GM04503 (cell line): ENCODE measurements at places on chromosomes 6 and 20.

GRCh38 chr6:141288947-141289346 lies 843.8 kb upstream of the GJE1 start:
- no peak for DNase-seq

DNA sequence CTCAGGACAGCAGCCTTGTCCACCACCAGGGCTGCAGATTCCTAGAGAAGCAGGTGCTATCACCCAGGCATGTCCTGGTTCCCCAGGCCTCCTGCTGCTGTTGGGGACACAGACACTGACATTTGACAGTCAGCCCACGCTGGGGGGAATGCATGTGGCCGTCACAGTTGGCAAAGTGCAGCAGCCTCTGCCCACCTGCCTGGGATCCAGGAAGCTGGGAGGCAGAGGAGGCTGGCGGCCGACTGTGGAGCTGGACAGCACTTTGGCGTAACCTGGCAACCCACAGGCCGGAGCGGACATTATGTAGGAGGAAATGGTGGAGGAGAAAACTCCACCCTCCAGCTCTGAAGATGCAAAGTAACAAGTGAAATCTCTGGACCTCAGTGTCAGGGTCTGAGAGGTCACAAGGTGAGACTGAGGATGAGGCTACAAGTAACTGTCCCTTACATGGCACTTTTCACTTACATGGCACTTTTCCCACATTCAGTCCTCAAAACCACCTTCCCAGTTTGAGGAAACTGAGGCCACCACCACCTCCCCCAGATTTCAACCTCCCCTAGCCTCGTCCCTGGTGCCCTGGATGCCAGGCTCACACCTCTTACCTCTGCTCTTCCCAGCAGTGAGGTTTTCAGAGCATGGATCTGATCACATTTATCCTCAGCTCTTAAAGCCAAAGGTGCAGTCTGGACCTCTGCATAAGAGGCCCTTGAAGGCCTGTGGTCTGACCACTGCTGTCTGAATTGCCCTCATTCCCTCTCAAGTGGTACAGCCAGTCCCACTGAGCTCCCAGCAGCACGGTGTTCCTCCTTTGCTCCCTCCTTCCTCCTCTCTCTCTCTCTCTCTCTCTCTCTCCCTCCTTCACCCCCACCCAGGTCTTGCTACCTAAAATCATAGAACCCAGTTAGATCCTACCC lies 8.7 kb downstream of the MAP1LC3A start:
- no peak for DNase-seq

- DNase-seq, result no peak
These were observed 73.2 kb downstream of the INSM1 start for GRCh38 chr20:20440886-20441658.

DNA sequence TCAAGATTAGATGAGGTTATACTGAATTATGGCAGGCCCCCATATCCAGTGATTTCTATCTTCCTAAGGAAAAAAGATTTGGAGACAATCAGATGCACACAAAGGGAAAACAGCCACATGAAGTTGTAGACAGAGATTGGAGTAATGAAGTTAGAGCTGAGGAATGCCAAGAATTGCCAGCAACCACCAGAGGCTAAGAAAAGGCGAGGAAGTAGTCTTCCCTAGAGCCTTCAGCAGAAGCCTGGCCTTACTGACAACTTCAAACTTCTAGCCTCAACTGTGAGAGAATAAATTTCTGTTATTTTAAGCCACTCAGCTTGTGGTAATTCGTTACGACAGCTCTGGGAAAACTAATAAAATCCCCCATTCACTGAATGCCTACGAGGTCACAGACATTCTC lies 473.9 kb downstream of the COL12A1 start:
- peak; percentile 66 for DNase-seq

DNA sequence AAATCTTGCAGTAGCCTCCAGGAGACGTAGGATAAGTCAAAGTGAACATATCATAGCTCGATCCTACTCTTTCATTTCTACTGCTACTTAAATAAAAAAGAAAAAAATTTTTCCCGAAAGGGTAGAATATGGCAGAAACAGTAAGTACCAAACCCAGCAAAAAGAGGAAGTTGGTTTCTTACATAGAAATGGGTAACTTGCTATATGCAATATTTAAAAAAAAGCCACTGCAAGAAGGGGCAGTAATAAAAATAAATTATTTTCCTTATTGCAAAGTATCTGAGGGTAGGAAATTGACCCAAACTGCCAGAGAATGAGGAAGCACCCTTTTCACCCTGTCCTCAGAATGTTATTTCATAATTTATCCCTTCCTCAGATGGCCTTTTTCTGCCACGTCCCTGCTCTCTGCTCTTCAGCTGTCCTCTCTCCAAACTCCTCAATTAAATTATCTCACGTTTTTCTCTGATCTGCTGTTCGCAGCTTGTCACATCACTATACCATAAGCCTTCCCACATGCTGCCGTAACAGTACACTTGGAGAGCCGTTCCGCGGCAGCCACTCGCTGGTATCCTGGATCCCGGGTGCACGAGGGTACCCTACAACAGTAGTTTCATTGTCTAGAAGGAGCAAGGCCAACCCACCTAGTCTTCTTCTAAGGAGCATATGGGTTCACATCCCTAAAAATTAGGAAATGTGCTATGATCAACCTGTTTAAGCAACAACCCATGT lies 149.6 kb downstream of the BACH2 start:
- no peak for DNase-seq

- no peak for DNase-seq
These were observed 50.5 kb downstream of the KCNK5 start for GRCh38 chr6:39178804-39179203.

DNA sequence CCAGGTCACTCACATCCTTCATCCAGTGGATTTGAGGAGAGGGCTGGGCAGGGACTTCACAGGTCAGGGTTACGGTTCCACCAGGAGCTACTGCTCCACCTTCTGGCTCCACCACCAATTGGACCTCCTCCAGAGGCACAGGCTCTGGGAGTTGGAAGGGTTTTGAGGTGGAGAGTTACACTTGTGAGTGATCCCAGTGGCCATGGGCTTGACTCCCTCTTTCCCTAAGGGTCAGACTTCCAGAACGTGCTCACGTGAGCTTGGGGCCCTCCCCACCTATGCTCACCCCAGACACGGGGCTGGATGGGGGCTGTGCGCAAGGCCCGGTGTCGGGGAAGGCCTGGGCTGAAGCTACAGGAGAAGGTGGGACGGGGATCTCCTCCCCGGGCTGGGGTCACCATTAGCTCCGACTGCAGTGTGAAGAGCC lies 1.5 kb downstream of the AGER start:
- DNase-seq, result no peak

GRCh38 chr6:42352856-42353564 lies 98.7 kb downstream of the TRERF1 start:
- no peak for DNase-seq

DNA sequence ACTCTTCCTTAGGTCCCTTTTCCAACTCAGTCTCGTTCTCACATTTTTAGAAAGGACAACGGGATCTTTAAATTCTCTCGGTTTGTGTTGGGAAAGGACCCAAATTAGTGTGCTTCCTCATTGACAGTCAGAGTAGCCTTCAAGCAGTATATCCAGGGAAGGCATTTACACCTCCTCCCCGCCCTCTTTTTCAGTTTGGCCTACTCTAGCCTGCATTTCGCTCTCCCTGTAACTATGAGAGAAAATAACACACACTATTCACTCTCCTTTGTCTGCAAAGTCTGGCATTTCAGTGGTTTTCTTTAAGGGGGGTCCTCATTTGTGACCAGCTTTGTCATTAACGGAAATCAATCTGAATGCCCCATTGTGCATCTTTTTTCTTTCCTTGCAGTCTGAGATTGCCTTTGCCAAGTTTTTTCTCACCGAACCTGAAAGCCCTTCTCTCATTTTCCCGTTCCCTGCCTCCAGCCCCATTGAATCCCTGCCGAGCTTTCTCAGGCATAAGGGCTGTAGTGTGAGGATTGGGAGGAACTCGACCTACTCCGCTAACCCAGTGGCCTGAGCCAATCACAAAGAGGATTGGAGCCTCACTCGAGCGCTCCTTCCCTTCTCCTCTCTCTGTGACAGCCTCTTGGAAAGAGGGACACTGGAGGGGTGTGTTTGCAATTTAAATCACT lies 393 bp upstream of the FABP7 start:
- no peak for DNase-seq

- DNase-seq, result no peak
These were observed 14.7 kb upstream of the ASXL1 start for GRCh38 chr20:32343439-32343838.

DNA sequence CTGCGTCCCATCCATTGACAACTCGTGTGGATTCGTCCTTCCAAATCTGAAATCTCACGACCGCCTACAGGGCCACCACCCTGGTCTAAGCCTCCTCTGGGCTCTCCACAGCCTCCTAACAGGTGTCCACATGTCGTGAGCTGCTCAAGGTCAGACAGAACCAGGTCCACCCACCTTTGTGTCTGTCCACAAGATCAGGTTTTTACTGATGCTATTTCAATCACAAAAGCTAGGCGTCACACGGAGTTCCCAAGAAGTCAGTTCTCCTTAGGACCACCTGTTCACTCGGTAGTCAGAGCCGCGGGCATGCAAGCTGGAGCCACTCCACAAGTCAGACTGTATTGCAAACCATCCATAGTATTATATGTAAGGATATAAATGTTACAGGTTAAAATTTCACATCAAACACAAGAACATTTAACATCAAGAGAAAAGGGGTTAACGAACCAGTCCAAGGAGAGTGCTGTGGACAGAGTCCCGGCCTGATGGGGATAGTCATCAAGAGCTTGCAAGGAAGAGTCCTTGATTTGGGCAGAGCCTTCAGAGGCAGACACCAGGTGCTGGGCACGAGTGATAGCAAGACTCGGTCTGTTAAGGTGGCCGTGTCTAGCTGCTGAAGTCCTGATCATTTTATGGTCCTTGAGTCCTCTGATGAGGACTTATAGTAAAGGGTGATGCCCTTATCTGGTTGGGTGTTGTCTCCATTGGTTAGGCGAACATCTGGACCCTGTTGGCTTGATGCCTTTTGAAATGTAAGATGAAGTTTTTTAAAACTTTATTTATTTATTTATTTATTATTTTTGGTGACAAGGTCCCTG lies 731 bp upstream of the DNPH1 start:
- DNase-seq, result no peak

- no peak for DNase-seq
These were observed 10.6 kb downstream of the SIRPG start for GRCh38 chr20:1646975-1647431.

DNA sequence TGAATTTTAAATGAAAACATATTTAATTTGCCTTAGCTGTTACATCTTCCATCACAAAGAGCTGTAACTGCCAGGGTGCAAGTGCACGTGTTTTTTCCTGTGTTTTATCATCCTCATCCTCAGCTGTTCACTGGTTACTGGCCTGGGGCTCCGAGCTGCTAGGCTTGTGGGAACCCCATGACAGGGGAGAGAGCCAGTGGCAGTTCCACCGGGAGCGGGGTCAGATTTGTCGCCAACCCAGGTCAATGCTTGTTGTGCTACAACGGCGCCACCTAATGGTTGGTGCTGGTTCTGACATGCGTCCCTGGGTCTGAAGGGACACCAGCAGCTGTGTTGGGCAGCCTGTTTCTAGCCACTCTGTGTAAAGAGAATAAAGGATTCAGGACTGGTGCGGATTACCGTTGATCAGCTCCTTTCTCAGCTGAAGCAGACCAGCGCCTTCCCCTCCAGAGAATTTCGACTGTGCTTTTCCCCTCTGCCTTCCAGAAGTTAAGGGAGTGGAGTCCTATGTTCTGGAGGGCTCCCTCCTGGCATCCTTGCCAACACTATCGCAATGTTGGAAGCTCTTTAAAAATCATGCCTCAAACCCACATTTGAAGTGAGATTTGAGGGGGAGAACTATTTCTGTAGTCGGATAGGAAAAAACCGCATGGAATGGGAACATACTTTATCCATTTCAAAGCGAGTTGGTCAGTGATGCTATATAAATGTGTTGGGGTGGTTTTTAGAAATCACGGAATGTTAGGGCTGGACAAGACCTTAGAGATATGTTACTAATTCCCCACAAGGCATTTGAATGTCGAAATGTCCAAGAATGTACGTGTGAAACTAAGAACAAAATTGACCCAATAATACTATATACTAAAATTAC lies 32.1 kb downstream of the SUMO4 start:
- peak; percentile 39 for DNase-seq

- no peak for DNase-seq
These were observed 9.3 kb downstream of the DDR1 start for GRCh38 chr6:30893666-30894065.

GRCh38 chr6:81451787-81452186 lies 300.7 kb downstream of the TENT5A start:
- DNase-seq, result peak; percentile 55

- no peak for DNase-seq
These were observed 50.7 kb upstream of the INSM1 start for GRCh38 chr20:20317195-20317594.

DNA sequence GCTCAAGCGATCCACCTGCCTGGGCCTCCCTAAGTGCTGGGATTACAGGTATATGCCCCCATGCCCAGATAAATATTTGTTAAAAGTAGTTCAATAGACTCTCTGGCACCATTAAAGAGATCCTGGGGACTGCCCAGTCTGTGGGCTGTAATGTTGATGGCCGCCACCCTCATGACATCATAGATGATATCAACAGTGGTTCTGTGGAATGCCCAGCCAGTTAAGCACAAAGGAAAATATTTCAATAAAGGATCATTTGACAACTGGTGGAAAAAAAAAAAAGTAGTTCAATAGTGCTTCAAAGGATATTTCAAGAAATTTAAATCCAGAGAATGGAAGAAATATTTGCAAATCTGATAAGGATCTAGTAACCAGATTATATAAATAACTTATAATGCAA lies 1.5 kb upstream of the CRIP3 start:
- no peak for DNase-seq

DNA sequence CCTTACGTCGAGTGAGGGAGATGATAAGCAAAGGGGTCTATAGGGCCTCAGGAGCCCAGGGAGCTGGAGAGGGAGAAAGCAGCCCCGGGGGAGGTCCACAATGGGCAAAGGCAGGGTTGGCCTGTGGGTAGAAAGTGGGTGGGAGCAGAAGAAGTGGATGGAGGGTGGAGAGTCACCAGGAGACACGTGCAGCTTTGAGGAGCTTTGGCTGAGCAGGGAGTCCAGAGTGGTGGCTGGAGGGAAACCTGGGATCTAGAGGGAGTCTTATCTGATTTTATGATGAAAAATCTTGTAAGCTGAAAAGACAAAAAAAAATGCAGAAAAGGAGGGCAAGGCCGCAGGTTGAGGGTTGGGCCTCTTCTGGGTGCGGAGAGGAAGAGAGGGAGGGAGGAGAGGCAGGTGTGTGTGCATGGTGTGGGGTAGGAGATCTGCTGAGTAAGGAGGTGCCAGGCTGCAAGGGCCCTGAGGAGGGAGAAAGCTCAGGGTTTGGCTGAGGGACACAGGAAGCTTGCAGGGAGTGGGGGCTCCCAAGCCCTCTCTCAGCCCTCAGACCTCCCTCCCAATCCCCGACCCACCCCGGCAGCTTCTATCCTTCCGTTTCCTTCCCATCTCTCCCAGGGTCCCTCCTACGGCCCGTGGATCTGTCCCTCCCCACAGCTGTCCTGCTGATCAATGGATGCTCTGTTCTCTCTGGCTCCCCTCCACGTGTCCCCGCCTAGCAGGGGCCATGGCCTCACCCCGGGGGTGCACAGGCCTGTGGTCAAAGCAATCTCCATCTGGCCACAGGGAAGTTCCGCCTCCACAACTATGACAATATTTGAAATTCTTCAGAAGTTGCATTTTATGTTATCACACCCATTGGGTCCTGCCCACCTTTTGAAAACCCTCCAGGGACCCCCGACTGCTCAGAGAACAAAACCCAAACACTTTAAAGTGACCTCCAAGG lies 17.1 kb upstream of the BPI start:
- DNase-seq, result no peak

- no peak for DNase-seq
These were observed 23.0 kb downstream of the CD164 start for GRCh38 chr6:109359248-109359647.
